Chondrocyte (in vitro differentiated cells): ENCODE measurements at places on chromosomes 12 and 14. TPM values are rescaled to one million over a fixed set of nuclear protein-coding genes. Genes with fewer than 3 reads are reported as not detected.

Gene CIROP
- total RNA-seq = not detected in 3 replicates

Gene CRACR2A
- 0.48 to 0.82 TPM (median 0.82 TPM) in 3 replicates for total RNA-seq

Gene RPGRIP1
- total RNA-seq = not detected in 3 replicates

Gene AHSA1
- total RNA-seq = 85.0 to 107 TPM (median 85.7 TPM) in 3 replicates

Gene GLS2
- total RNA-seq = 0.25 to 0.54 TPM in 2 of 3 replicates, not detected in the other

Gene MYL6B
- 70.5 to 79.7 TPM (median 75.2 TPM) in 3 replicates for total RNA-seq

Gene OTOGL
- 0.25 to 0.92 TPM in 2 of 3 replicates, not detected in the other for total RNA-seq

Gene KRT4
- total RNA-seq = 0.41 to 0.90 TPM in 2 of 3 replicates, not detected in the other

Gene ALX1
- total RNA-seq = 1.4 to 3.3 TPM (median 3.2 TPM) in 3 replicates

Gene LMO3
- total RNA-seq = 0.31 to 0.57 TPM in 2 of 3 replicates, not detected in the other

- H3K27ac ChIP-seq = no peak overlapping the region
- no peaks in the 10 kb centered on the region for H3K27me3 ChIP-seq
- no peaks in the 10 kb centered on the region for H3K36me3 ChIP-seq
Measured at GRCh38 chr12:16300736-16301135, 23.3 kb upstream of the SLC15A5 start.

- H3K27me3 ChIP-seq = peaks cover 12% of the 10 kb centered on the region
- peaks cover 59% of the 10 kb centered on the region for H3K4me1 ChIP-seq
- H3K36me3 ChIP-seq = no peaks in the 10 kb centered on the region
- H3K4me3 ChIP-seq = peak overlapping the region; percentile 74
Measured at GRCh38 chr14:20626274-20626673, 15.2 kb downstream of the OR6S1 start.

DNA sequence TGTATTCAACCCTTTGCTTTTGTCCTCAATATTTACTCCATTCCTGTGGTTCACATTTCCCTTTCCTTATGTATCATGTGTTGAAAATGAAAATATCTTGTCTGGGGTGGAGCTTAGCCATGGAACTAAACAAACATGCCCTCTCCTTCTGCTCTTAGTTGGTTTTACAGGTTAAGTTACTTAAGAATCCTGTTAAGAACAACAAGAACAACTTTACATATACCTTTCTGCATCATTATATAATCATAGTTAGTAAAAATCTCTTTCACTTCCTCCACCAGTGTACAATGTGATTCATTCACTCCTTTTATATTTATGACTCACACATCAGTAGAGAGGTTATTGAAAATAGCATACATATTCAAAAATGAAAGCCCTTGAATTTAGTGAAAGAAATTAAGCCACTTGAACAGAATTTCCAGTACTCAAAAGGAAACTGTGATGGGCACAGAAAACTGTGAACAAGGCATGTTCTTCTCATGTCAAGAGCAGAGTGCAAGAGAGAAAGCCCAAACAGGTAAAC lies 307.7 kb downstream of the CCDC91 start:
- no peak for DNase-seq
- no peak overlapping the region for H3K4me3 ChIP-seq
- no peaks in the 10 kb centered on the region for H3K27me3 ChIP-seq
- H3K27ac ChIP-seq = no peak overlapping the region
- H3K4me1 ChIP-seq = peaks cover 19% of the 10 kb centered on the region

GRCh38 chr12:99736760-99737269 lies 89.3 kb downstream of the GARIN6 start:
- no peak for DNase-seq
- H3K4me3 ChIP-seq = no peak overlapping the region
- no peaks in the 10 kb centered on the region for H3K4me1 ChIP-seq
- peaks cover 11% of the 10 kb centered on the region for H3K27me3 ChIP-seq

DNA sequence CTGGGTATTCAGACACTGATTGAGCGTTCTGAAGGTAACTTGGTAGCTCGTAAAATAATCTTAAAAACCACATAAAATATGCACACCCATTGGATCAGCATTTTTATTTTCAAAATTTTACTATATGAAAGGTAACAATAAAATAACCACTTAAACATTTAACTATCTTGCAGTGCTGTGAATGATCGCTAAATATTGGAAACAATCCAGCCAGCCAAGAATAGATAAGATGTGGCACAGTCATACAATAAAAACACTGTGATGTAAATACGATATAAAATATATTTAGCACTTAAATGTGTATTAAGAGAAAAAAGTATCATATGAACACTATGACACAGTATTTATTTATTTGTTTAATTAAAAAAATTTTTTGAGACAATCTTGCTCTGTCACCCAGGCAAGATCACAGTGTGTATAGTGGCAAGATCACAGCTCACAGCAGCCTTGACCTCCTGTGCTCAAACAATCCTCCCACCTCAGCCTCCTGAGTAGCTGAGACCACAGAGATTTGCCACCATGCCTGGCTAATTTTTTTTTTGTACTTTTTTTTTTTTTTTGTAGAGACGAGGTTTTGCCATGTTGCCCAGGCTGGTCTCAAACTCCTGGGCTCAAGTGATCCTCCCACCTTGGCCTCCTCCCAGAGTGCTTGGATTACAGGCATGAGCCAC lies 39.4 kb downstream of the SDR9C7 start:
- peaks cover 24% of the 10 kb centered on the region for H3K27me3 ChIP-seq
- no peak overlapping the region for H3K4me3 ChIP-seq
- H3K36me3 ChIP-seq = peaks cover 2% of the 10 kb centered on the region
- H3K4me1 ChIP-seq = no peaks in the 10 kb centered on the region
- no peak for DNase-seq

GRCh38 chr14:36952689-36953088 lies 219.7 kb downstream of the SLC25A21 start:
- peak overlapping the region; percentile 32 for H3K27ac ChIP-seq
- no peaks in the 10 kb centered on the region for H3K36me3 ChIP-seq
- peaks cover 2% of the 10 kb centered on the region for H3K27me3 ChIP-seq
- no peak overlapping the region for H3K4me3 ChIP-seq

DNA sequence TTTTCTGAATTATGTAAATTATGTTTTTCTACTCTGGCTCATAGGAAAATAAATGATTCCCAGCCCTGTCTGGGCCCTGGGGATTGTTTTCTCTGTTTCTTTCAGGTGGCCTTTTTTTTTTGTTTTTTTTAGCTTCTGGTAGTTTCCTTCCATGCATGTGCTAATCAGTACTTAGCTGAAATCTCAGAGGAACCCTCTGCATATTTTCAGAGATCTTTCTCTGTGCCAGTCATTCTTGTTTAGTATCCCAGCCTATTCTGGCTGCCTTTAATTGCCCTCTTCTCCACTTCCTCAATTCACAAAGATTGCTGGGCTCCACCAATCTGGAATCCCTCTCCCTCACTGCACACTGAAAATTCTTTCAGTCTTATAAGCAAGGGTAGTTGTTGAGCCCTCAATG lies 46.9 kb downstream of the CNOT2 start:
- no peaks in the 10 kb centered on the region for H3K27me3 ChIP-seq
- DNase-seq = no peak
- peak overlapping the region; percentile 79 for H3K27ac ChIP-seq
- peaks cover 26% of the 10 kb centered on the region for H3K4me1 ChIP-seq

GRCh38 chr12:4908684-4909409 lies 858 bp upstream of the KCNA1 start:
- H3K4me3 ChIP-seq = peak overlapping the region; percentile 75
- peaks cover 19% of the 10 kb centered on the region for H3K4me1 ChIP-seq
- peaks cover 45% of the 10 kb centered on the region for H3K27me3 ChIP-seq
- peaks cover 8% of the 10 kb centered on the region for H3K36me3 ChIP-seq
- H3K27ac ChIP-seq = no peak overlapping the region
- DNase-seq = no peak

DNA sequence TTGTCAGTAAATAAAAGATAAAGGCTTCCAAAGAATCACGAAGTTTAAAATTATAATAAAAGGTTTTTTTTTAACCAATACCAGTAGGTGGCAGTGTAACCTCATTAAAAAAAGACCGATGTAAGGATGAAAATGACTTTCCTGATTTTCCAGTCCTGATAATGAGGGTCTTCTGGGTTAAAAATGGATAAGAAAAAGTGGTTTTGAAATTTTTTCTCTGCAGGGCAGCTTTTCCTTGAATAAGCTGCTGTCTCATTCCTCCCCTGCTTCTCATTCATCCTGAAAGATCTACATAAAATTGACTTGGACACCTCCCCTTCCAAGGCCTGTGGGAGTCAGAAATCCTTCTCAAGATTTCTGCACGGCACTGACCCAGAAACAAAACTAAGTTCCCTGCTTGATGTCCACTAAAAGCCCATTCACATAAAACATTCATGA lies 58.9 kb upstream of the FBXO33 start:
- H3K27ac ChIP-seq = no peak overlapping the region
- peaks cover 14% of the 10 kb centered on the region for H3K4me1 ChIP-seq
- H3K36me3 ChIP-seq = no peaks in the 10 kb centered on the region
- H3K27me3 ChIP-seq = peaks cover 7% of the 10 kb centered on the region
- DNase-seq = no peak

DNA sequence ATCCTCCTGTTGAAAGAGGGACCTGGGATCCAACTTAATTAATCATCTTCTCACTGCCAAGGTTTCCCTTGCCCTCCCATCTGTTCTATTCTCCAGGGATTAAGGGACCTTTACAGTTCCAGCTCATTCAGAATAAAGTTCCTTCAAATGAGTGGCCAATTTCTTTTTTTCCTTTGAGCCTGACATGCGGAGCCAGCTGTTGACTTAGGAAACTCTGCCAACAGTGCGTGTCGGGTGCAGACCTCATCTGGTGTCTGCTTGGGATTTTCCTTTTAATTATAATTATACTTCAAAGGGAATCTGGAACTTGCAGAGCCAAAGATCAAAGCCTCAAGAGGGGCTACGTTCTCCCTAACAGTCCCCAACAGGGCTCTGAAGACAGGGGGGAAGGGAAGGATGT lies 64.8 kb downstream of the CCDC60 start:
- H3K27ac ChIP-seq = no peak overlapping the region
- no peak for DNase-seq
- no peaks in the 10 kb centered on the region for H3K4me1 ChIP-seq
- H3K4me3 ChIP-seq = no peak overlapping the region

DNA sequence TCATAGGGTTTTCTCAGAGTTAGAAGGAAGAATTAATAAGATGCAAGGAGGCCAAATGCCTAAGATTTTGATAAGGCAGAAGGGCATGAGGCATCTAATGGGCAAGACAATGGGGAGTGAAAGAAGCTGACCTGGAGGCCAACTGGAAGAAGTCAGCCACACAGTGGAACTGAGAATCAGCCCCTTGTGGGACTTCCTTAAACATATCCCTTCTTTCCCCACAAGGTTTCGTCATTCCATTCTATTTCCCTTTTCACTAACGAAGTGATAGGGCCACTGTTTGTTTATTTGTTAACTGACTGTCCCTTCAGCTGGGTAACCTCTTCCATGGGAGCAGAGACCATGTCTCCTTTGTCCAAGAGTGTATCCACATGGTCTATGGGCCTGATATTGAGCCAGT lies 86.2 kb downstream of the HELB start:
- H3K4me1 ChIP-seq = peaks cover 7% of the 10 kb centered on the region
- no peaks in the 10 kb centered on the region for H3K36me3 ChIP-seq
- H3K4me3 ChIP-seq = no peak overlapping the region
- no peaks in the 10 kb centered on the region for H3K27me3 ChIP-seq

DNA sequence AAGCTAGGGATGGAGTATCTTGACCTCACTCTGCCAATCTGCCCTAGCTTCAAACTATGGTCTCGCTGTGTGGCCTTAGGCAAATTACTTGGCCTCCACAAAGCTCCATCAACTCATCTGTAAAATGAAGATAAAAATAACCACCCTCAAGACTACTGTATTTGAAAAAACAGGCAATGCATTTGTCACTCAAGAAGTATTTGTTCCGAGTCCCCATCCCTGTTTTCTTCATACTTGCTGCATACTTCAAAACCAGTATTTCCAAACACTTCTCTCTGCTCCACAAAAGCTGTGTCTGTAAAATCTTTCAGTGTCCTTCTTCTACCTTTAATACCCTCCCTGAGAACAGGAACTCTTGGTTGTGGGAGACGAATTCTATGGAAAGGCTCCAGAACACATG lies 47.9 kb downstream of the GTF2A1 start:
- H3K27me3 ChIP-seq = no peaks in the 10 kb centered on the region
- no peaks in the 10 kb centered on the region for H3K36me3 ChIP-seq
- peak overlapping the region; percentile 6 for H3K27ac ChIP-seq
- no peak for DNase-seq
- peaks cover 36% of the 10 kb centered on the region for H3K4me1 ChIP-seq

GRCh38 chr12:6376079-6376869 lies 911 bp upstream of the SCNN1A start:
- H3K4me3 ChIP-seq = peak overlapping the region; percentile 13
- peak overlapping the region; percentile 85 for H3K27ac ChIP-seq
- no peaks in the 10 kb centered on the region for H3K27me3 ChIP-seq
- H3K4me1 ChIP-seq = peaks cover 51% of the 10 kb centered on the region

DNA sequence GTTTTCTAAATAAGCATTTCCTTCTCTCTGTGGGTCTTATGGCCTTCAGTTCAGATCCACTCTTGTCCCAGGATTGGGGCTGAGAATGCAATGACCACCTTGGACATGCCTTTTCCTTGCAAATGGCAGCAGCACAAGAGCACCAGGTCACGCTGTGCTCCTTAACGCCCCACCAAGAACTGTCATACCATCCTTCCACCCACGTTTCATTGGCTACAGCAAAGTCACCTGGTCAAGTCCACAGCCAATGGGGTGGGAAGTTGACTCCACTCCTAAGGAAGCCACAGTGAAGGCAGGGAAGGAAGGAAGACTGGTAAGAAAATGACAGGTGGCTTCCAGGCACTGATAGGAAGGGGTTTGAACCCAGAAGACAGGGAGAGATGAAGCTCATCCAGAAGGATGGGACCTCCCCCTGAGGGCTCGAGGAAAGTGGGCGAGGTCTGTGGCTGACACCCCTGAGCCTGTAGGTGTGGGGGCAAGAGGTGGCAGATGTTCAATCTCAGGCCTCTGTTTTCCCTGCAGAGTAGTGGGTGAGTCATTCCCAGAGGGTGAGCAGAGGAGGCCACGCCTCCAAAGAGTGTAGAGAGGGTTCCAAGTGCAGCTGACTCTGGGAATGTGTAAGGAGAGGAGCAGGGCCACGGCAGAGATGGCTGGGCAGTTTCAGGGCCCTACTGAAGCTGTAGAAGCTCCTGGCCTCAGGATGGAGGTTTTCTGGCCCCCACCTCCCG lies 113.5 kb upstream of the VRK1 start:
- no peaks in the 10 kb centered on the region for H3K4me1 ChIP-seq
- DNase-seq = no peak
- H3K27me3 ChIP-seq = no peaks in the 10 kb centered on the region
- no peak overlapping the region for H3K27ac ChIP-seq
- H3K36me3 ChIP-seq = no peaks in the 10 kb centered on the region

DNA sequence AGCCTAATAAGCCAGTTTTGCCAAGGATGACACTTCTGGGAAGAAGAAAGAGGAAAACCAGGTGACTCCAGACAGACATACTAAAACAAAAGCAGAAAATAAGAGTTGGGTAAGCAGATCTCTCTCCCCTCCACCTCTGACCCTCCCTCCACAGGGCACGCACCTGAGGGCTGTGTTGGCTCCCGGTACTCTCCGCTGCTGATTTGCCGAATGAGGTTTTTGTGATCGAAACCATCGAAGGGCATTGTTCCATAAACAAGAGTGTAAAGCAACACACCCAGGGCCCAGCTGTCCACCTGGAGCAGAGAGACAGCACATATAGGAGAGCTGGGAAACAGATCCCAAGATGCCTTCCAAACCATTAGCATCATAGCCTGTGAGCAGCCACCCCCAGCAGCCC lies 68.1 kb downstream of the NUAK1 start:
- no peaks in the 10 kb centered on the region for H3K27me3 ChIP-seq
- no peak overlapping the region for H3K4me3 ChIP-seq
- H3K36me3 ChIP-seq = peaks cover 61% of the 10 kb centered on the region
- DNase-seq = no peak
- H3K4me1 ChIP-seq = peaks cover 60% of the 10 kb centered on the region
